ENCODE measurements at places on chromosomes 4 and X.
A peak's percentile ranks its signal among the peaks of the same experiment; 100 is the strongest.

- DNase-seq = no peak
These were observed 133.8 kb upstream of the EMCN start for GRCh38 chr4:100651499-100652175.

DNA sequence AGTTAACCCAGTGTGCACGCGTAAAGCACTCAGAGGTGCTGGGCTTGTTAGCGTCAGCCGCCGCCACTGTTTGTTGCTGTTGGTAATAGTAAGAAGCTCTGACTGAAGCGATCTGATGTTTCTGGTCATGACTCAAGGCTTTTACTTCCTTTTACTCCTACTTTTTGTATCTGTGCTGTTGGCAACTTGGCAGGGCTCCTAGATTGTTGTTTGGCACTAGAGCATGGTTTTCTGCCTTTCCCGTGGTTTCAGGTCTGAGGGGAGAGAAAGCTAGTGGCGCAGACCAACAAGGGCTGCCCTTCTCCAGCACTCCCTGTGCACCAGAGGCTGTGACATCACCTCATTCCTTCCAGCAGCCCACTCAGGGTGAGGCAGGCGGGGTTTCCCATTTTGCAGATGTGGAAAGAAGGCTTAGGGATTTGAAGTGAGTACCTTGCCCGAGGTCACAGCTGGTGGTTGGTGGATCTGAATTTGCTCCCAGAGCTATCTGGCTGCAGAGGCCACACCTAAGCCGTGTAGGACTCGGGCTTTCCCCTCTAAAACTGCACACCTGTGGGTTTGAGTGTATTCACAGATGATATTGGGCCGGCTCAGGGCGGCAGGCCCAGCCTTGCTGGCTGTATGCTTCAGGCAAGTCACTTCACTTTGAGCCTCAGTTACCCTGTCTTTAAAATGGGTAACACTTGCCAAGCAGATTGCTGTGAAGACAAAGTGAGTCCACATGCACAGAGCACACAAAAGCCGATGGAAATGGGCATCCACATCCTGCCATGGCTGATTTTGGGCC is 51.2 kb upstream of the TADA2B start:
- no peak for DNase-seq

DNA sequence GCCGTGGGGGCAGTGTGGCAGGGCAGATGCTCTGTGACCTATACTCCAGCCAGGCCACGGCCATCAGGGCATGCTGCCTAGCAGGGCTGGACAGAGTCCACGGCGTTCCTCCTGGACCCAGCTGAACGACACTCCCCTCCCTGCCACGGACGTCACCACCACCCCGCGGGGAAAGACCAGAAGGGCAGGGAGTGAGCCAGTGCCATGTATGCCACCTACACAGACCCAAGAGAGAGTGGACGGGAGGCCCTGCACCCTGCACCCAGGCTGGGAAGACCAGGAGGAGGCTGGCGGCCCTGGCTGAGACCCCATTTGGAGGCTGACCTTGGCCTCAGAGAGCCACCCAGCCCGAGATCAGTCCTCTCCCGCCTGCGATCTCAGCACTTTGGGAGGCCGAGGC is 101.9 kb downstream of the FAM53A start:
- DNase-seq = no peak

DNA sequence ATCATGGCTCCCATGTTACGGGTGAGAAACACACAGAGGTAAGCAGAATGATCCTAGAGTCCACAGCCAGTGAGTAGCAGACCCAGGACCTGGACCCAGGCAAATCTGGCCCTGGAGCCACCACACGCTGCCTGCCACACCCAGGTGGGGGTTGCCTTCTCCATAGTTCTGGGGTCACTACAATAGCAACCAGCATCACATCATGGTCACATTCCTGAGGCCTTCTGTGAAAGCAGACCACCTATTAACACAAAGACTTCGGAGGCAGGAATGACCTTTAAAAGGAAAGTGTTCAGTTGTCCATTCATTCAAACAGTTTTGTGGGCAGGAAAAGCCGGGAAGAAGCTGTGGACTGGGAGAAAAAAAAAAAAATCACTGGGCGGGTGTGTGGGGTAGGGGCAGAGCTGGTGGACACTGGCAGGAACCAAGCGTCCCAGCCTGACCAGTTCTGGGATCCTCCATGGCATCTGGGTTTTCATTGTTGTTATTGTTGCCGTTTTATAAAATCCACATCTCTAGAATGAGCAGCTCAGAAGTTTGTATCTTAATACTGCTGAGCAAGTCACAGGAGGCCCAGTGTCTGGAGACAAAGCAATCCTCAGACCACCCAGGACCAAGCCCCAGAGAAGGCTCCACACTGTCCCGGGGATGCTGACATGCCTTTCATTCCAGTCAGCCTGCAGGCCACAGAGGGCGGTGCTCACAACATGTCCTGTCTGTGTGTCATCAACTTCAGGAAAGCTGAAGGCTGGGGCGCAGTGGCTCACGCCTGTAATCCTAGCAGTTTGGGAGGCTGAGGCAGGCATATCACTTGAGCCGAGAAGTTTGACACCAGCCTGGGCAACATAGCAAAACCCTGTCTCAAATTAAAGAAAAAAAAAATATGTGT is 67.0 kb downstream of the SEL1L3 start:
- no peak for DNase-seq

- peak; percentile 33 for DNase-seq
These were observed at the start of gene FAM149A for GRCh38 chr4:186104114-186104889. TSS of gene FAM149A (plus strand) at chr4:186104704.

DNA sequence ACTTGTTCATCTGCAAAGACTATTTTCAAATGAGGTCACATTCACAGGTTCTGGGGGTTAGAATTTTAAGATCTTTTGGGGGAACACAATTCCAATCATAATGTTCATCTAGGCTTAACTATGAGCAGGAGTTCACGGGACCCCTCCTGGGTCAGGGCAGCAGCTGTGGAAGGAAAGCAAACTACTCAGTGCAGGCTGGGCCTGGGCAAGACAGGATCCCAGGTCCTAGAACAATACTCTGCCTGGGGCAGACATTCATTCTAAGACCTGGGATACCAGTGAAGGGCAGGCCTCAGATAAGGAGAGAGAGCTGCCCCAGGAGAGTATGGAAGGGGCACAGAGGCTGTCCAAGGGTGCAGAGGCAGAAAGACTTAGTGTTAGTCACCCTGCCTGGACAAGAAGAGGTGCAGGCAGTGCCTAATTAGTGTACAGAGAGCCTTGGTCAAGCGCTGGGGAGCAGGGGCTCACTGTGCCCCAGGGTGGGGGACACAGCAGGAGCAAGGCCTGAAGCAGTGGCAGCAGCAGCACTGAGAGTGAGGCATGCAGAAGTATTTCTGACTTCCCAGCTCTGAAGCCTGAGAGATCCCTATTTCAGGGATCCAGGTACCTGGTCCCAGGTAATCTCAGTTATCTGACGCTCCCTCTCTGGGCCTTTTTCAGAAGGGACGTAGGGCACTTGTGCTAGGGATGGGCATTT is 123.0 kb upstream of the MAMLD1 start:
- DNase-seq = no peak

GRCh38 chr4:128457726-128458125 is 170.1 kb upstream of the PGRMC2 start:
- no peak for DNase-seq

- DNase-seq = no peak
These were observed 397.9 kb downstream of the FAM47B start for GRCh38 chrX:35340465-35340864.

GRCh38 chr4:144782345-144782744 is 136.4 kb downstream of the HHIP start:
- DNase-seq = no peak

DNA sequence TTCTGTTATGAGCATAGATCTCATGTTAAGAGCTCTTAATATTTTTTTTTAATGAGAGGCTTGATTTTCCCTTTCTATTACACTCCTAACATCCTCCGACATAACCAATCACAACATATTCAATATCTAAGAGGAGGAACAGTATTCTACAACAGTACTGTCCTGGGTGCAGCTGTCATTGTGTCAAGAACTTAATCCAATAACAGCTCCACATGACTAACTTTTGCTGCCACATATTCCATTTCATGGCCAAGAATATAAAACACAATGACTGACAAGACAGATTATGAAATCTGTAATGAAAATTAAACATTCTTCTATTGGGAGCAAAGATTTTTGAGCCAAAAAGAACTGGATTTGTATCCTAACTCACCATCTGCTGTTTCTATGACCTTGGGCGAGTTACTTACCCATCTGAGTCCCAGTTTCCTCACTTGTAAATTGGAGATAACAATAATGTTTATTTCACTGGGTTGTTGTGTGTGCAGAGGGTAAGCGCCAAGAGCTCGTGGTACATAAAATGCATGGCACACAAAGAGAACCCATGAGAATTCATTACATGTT is 405.6 kb downstream of the SPRY1 start:
- DNase-seq = no peak

GRCh38 chr4:82599336-82599735 is 37.5 kb upstream of the TMEM150C start:
- no peak for DNase-seq

- DNase-seq = no peak
These were observed 104.7 kb upstream of the MID1 start for GRCh38 chrX:10725071-10725470.

Data from CD4-positive, alpha-beta T cell treated with Interleukin-10 for 1 hour (primary cell).